ENCODE measurements at places on chromosomes 4 and X.

DNA sequence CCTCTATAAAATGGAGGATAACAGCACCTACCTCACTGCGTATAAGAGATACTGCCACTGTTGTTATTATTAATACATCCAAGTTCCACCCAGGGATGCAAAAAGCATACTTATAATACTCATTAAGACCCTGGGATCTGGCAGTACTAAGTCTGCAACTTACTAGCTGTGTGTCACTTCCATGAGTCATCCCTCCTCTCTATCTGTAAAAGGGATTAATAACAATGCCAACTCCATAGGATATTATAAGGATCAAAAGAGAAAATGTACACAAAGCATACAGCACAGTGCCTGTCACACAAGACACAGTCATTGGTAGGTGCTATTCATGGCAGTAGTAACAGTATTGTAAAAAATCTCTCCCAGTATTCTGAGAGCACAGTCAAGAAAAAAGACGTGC is 216.7 kb downstream of the HS6ST2 start:
- DNase-seq = no peak

- DNase-seq = no peak
Measured at GRCh38 chr4:76702440-76703122, 195.4 kb downstream of the SOWAHB start.

- no peak for DNase-seq
Measured at GRCh38 chrX:13938051-13938828, 91.5 kb downstream of the GEMIN8 start.

DNA sequence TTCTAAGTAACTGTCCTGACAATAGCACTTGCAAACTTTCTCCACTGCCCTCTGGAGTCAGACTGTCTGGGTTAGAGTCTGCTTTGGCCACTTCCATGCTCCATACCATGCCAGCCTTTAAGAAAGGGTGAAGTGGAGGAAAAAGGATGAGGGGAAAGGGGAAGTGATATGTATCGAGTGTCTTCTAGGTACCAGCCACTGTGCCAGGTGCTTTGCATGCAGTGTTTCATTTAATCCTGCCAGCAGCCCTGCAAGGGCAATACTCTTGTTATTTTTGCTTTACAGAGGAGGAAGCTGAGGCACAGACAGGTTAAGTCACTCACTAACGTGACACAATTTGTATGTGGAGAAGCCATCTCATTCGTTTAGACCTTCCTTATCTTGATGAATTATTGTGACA is 55.6 kb downstream of the RTL9 start:
- DNase-seq = no peak

DNA sequence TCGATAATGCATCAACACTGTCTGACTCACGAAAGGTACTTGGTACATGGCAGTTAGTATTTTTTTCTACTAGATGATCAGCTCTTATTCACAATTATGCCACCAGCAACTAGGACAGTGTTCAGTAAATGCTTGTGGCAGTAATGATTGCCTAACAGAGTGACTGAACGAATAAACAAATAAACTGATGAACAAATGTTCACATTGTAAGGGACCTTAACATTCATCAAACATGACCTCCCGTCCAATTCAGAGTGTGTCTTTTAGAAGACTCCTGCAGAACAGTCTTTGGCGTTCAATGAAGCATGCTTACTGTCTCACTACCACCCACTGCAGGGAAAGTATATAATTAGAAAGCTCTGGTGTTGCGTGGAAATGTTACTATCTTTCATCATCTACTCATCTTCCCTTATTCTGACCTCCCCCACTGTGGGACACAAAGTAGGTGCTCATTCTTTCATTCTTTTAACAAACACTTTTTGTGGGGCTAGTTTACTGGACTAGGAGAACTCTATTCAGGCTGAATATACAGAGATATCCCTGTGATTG is 319.3 kb downstream of the RAB28 start:
- no peak for DNase-seq

DNA sequence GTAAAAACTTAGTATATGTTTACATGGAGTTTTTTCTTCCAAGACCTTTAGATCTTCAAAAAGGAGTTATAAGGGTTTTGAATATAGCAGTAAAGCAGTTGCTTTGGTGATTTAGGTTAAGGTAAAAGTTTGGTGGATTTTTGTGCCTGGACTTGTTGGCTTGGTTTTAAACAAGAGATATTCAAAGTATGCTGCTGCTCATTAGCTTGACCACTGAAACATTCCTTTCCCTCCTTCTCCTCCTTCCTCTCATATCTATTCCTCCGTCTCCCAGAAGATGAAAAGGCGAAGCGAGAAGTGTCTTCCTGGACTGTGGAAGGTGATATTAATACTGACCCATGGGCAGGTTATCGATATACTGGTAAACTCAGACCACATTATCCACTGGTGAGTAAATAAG is 38.4 kb downstream of the METAP1 start:
- DNase-seq = no peak

- peak; percentile 54 for DNase-seq
Measured at GRCh38 chrX:130902783-130903613, at the start of gene ENOX2. ENOX2 (minus strand) TSS chrX:130903209; CDS start chrX:130703216, 199,993 bp downstream.

DNA sequence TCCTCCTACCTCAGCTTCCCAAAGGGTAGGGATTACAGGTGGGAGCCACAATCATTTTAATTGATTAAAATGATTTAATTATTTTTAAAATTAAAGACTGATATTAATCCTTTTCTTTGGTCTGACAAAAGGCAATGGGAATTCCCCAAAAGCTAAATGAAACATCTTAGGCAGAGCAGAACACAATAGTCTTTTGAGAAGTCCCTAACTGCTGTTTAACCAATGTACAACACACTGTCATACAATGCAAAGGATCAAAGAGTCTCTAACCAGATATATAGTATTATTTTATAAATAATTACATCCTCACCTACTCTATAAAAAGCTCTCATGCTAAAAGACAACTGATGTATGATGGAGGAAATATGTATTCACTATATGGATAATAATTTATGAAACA is 47.0 kb downstream of the THAP9 start:
- no peak for DNase-seq

- DNase-seq = no peak
Measured at GRCh38 chr4:114251020-114251419, 271.6 kb upstream of the ARSJ start.

- DNase-seq = no peak
Measured at GRCh38 chr4:158906073-158906472, 137.2 kb downstream of the FNIP2 start.

DNA sequence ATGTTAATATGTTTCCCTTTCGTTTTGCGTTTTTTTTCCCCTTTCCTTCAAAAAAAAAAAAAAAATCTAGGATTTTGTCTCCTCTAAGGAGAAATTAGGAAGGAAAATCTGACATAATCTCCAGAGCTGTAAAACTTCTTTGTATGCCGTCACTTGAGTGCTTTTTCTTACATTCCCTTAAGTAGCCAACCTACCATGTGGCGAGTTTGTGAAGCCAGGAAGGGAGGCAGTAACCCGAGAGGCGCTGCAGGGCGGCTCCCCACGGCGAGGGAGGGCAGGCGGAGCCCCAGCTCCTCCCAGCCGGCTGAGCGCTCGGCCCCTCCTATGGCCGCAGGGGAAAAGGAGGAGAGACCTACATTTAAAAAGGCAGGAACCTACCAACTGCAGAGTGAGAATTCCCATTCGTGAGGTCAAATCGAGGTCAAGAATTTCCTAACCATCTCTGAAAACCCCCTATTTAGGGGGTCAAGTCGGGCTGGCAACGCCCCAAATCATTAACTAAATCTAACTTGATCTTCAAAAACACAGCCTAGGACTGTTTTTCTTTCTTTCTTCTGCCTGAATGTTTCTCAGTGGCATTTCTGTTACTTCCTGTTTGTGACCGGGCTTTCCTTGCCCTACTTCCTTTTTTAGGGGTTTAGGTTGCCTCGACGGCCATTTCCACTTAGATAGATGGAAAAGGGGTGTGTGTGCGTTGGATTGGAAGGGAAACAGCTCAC is 345.1 kb upstream of the KLF3 start:
- peak; percentile 30 for DNase-seq

All from memory B cell (primary cell).